Inflammatory macrophage (primary cell): ENCODE measurements at places on chromosomes 5 and 9.

- no peak for DNase-seq
Observed at GRCh38 chr9:95268681-95269080, 48.8 kb downstream of the FANCC start.

GRCh38 chr5:30446456-30446855 is 747.0 kb upstream of the CDH6 start:
- no peak for DNase-seq

GRCh38 chr5:127909066-127909465 is 174.5 kb upstream of the SLC12A2 start:
- DNase-seq, result peak; percentile 25

DNA sequence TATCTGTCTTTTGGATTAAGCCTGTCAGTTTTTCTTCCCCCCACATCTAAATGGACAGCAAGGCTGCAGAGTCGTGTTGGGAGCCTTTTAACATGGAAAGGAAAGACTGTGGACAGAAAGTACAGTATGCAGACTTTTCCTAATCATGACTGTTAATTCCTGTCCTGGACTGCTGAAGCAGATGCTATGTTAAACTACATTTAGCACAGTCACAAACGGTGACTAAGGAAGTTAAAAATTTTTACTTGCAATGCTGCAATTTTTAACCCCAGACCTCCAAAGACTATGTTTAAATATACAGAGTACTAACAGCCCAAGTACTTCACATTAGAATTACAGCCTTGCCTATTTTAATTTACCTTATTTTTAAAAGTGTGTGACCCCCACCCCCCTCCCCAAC is 51.8 kb downstream of the ELAVL2 start:
- DNase-seq, result no peak

GRCh38 chr9:70746760-70747159 is 332.3 kb upstream of the KLF9 start:
- no peak for DNase-seq

GRCh38 chr5:155952486-155953089 is 374.4 kb upstream of the SGCD start:
- DNase-seq, result no peak

- no peak for DNase-seq
Observed at GRCh38 chr5:171308453-171309275, at the start of gene TLX3. TLX3 (plus strand) TSS chr5:171309248; CDS start chr5:171309366, 118 bp downstream.

DNA sequence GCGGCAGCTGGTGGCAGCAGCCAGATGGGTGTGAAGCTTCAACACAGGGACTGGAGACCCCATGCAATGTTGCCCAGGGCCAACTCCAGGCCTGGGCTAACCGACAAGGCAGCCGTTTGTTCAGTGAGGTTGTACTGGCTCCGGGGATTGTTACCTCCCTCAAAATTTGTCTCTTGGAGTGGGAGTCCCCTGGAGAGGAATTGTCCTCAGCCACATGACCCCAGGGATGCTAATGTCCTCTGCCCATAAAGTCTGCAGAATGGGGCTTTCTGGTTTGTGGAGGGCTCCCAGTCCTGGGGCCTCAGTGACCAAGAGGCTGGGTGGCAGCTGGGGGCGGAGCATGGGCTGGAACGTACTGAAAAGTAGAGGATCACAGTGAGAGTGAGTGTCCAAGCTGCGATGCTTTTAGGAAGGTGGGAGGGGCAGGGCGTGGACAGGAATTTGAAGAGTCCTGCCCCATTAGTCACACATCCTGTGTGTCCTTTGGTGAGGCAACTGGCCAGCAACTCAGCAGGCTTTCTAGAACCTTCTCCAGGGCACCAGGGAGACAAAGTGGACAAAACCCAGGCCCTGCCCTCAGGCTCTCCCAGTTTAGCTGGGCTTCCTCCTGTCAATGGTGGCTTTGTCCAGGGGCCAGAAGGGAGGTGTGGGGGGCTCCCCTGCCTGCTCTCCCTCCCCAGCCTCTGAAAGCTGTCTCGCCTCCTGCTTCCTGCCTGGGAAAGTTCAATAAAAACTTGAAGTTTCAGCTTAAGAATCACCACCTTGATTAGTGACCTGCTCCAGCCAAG is 114.0 kb downstream of the NSG2 start:
- DNase-seq, result no peak

DNA sequence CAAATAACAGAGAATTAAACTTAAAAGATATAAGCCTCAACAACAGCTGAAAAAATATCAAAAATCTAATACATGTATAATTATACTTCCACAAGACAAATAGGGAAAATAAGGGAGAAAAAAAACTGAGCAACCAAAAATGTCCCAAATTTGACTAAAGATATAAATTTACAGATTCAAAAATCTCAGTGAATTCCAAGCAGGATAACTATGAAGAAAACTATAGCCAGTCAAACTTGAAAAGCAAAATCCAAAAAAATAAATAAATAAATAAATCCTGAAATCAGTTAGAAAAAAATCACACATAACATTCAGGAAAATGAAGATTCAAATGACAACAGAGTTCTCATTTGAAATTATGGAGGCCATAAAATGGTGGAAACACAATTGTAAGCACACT is 56.7 kb downstream of the AGTPBP1 start:
- no peak for DNase-seq

DNA sequence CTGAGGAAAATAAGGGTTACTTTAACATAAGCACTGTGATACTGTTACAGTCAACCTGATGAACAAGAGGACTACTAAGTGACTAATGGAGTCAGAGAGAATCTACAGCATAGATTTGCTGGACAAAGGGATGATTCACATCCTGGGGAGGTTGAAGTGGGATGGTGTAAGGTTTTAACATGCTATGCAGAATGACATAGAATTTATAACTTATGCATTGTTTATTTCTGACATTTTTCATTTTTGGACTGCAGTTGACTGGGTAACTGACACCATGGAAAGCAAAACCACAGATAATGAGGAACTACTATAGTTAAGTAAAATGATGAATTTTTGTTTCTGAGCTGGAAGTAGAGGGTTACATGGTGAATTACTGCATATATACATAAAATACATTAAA is 389.2 kb downstream of the MAT2B start:
- no peak for DNase-seq

DNA sequence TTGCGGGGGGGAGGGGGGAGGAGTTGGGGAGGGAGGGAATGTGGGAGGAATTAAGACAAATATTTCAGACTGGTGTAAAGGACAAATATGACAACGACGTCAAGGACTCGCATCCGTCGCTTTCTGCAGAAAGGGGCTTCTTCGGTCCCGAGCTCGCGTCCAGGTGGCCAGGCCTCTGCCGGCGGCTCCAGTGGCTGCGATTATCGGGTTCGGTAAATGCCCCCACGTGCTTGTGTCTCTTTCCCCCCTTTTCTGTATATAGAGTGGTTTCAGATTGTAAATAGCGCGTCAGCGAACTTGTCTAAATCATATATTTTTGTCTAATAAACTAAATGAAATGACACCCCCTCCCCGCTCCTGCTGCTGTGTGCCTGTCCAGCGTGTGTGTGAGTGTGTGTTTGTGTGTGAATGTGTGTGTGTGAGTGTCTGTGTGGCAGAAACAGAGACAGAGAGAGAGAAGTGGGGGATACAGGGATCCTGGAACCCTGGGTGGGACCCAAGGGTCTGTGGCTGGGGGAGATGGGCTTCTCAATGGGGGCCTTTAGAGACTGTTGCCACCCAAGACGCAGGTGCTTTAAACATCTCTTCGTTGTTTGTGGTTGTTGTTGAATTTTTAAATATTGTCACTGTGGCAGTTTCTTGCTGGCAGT is 5.6 kb downstream of the IRX1 start:
- DNase-seq, result no peak
